Activated CD8-positive, alpha-beta T cell treated with anti-CD3 and anti-CD28 coated beads for 36 hours (primary cell): ENCODE measurements at places on chromosomes 11 and 22. TPM values are rescaled to one million over a fixed set of nuclear protein-coding genes. Genes with fewer than 3 reads are reported as not detected.

- DNase-seq, result no peak
- peaks cover 2% of the 10 kb centered on the region for H3K27me3 ChIP-seq
- H3K36me3 ChIP-seq, result no peaks in the 10 kb centered on the region
- H3K4me3 ChIP-seq, result no peak overlapping the region
- H3K27ac ChIP-seq, result no peak overlapping the region
Observed at GRCh38 chr11:123330471-123330870, 99.6 kb upstream of the GRAMD1B start.

GRCh38 chr11:76843907-76844306, 16.8 kb upstream of the ACER3 start:
- H3K36me3 ChIP-seq, result no peaks in the 10 kb centered on the region
- H3K27me3 ChIP-seq, result peaks cover 35% of the 10 kb centered on the region
- no peaks in the 10 kb centered on the region for H3K4me1 ChIP-seq
- DNase-seq, result no peak

- peaks cover under 1% of the 10 kb centered on the region for H3K27me3 ChIP-seq
- no peak overlapping the region for H3K27ac ChIP-seq
- H3K4me1 ChIP-seq, result peaks cover 6% of the 10 kb centered on the region
- no peaks in the 10 kb centered on the region for H3K36me3 ChIP-seq
Observed at GRCh38 chr11:130765951-130766649, 150.2 kb downstream of the SNX19 start.

The OR8D1 gene
- not detected for total RNA-seq

- no peak overlapping the region for H3K27ac ChIP-seq
- H3K27me3 ChIP-seq, result no peaks in the 10 kb centered on the region
- no peak for DNase-seq
- H3K36me3 ChIP-seq, result no peaks in the 10 kb centered on the region
- no peaks in the 10 kb centered on the region for H3K4me1 ChIP-seq
- no peak overlapping the region for H3K4me3 ChIP-seq
Observed at GRCh38 chr22:43658823-43659222, 153.3 kb downstream of the EFCAB6 start.

DNA sequence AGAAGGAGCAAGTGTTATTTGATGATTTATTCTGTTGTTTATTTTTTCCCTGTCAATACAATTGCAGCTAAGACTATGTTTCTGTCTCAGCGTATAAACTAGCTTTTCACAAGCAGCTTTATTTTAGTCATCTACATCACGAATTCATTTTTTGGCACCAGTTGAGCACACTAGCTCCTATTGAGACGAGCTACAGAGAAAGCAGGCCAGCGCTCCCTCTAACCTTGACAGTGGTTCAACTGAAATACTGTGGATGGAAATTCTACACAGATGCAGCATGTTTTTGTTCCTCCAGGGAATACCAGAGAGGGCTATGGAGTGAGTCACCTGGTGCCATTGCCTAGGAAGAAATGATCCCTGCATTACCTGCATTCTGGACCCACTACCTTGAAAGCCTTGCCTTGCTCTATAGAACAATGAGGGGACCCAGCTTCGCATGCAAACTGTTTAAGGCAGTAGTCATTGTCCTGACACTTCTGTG, 108.2 kb upstream of the ARHGAP42 start:
- H3K4me3 ChIP-seq, result no peak overlapping the region
- no peaks in the 10 kb centered on the region for H3K36me3 ChIP-seq
- DNase-seq, result no peak
- no peak overlapping the region for H3K27ac ChIP-seq
- peaks cover 1% of the 10 kb centered on the region for H3K27me3 ChIP-seq

GRCh38 chr11:112348480-112349029, 87.9 kb upstream of the PLET1 start:
- H3K27me3 ChIP-seq, result no peaks in the 10 kb centered on the region
- no peak overlapping the region for H3K4me3 ChIP-seq
- no peaks in the 10 kb centered on the region for H3K36me3 ChIP-seq
- peak; percentile 2 for DNase-seq
- H3K27ac ChIP-seq, result no peak overlapping the region

The CDC42EP1 gene
- total RNA-seq, result 0.72 TPM

GRCh38 chr11:30853439-30853838, 267.3 kb upstream of the MPPED2 start:
- no peak overlapping the region for H3K4me3 ChIP-seq
- H3K27ac ChIP-seq, result no peak overlapping the region
- no peaks in the 10 kb centered on the region for H3K27me3 ChIP-seq
- H3K36me3 ChIP-seq, result no peaks in the 10 kb centered on the region
- no peaks in the 10 kb centered on the region for H3K4me1 ChIP-seq

- H3K4me3 ChIP-seq, result no peak overlapping the region
- no peak overlapping the region for H3K27ac ChIP-seq
- no peak for DNase-seq
- no peaks in the 10 kb centered on the region for H3K27me3 ChIP-seq
- no peaks in the 10 kb centered on the region for H3K36me3 ChIP-seq
- peaks cover 3% of the 10 kb centered on the region for H3K4me1 ChIP-seq
Observed at GRCh38 chr11:2564008-2564530, 119.3 kb downstream of the KCNQ1 start.

DNA sequence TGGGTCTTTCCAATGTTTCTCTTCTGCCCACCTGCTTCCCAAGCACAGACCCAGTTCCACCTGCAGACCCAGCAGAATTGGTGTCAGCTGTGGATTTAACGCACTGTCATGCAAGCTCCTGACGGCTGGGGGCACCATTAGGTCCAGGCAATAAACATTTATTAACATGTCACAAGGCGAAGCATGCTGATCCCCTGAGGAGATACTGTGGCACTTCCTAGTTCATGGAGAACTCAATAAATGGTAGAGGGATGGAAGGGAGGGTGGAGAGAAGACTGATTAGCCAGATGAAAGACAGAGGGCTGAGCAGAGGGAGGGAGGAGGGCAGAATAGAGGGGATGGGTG, 68.3 kb upstream of the TSPAN18 start:
- no peak overlapping the region for H3K4me3 ChIP-seq
- peak; percentile 33 for DNase-seq
- H3K4me1 ChIP-seq, result peaks cover 3% of the 10 kb centered on the region
- H3K27me3 ChIP-seq, result no peaks in the 10 kb centered on the region
- H3K36me3 ChIP-seq, result no peaks in the 10 kb centered on the region
- H3K27ac ChIP-seq, result no peak overlapping the region

GRCh38 chr11:78248191-78248590, 59.5 kb downstream of the USP35 start:
- no peak overlapping the region for H3K27ac ChIP-seq
- no peaks in the 10 kb centered on the region for H3K36me3 ChIP-seq
- peaks cover 2% of the 10 kb centered on the region for H3K4me1 ChIP-seq
- H3K4me3 ChIP-seq, result no peak overlapping the region

GRCh38 chr11:59532620-59533019, 21.3 kb downstream of the OR4D9 start:
- H3K27me3 ChIP-seq, result peaks cover 2% of the 10 kb centered on the region
- no peaks in the 10 kb centered on the region for H3K36me3 ChIP-seq
- DNase-seq, result no peak
- no peak overlapping the region for H3K4me3 ChIP-seq
- H3K4me1 ChIP-seq, result peaks cover 6% of the 10 kb centered on the region
- H3K27ac ChIP-seq, result no peak overlapping the region

GRCh38 chr11:3223932-3224381, 5.3 kb upstream of the MRGPRG start:
- DNase-seq, result no peak
- H3K4me1 ChIP-seq, result peaks cover 6% of the 10 kb centered on the region
- no peaks in the 10 kb centered on the region for H3K27me3 ChIP-seq
- H3K27ac ChIP-seq, result no peak overlapping the region

The ALDH3B2 gene
- not detected for total RNA-seq

- DNase-seq, result no peak
- peaks cover 10% of the 10 kb centered on the region for H3K27me3 ChIP-seq
- H3K4me3 ChIP-seq, result no peak overlapping the region
- peaks cover 22% of the 10 kb centered on the region for H3K4me1 ChIP-seq
- no peaks in the 10 kb centered on the region for H3K36me3 ChIP-seq
- no peak overlapping the region for H3K27ac ChIP-seq
Observed at GRCh38 chr11:32659672-32660071, 76.0 kb downstream of the EIF3M start.

The GSTP1 gene
- 472 TPM for total RNA-seq

The LARGE2 gene
- total RNA-seq, result 0.70 TPM

The SCUBE1 gene
- total RNA-seq, result 0.07 TPM

The KMT5B gene
- 16.9 TPM for total RNA-seq

- H3K27me3 ChIP-seq, result peaks cover 2% of the 10 kb centered on the region
- H3K4me3 ChIP-seq, result no peak overlapping the region
- no peak for DNase-seq
- no peak overlapping the region for H3K27ac ChIP-seq
Observed at GRCh38 chr22:23841736-23842445, 3.1 kb upstream of the DERL3 start.

The KREMEN1 gene
- 0.11 TPM for total RNA-seq

The CCDC87 gene
- 0.27 TPM for total RNA-seq

DNA sequence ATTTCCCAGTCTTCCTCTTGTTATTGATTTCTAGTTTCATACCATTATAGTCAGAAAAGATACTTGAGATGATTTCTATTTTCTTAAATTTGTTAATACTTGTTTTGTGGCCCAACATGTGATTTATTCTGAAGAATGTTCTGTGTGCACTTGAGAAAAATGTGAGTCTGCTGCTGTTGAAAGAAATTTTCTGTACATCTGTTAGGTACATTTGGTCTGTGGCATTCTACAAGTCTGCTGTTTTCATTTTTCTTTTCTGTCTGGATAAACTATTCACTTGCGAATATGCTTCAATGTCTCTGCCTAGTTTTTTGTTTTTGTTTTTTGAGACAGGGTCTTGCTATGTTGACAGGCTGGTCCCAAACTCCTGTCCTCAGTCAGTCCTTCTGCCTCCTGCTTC, 26.4 kb upstream of the LUZP2 start:
- no peak for DNase-seq
- no peaks in the 10 kb centered on the region for H3K4me1 ChIP-seq
- H3K4me3 ChIP-seq, result no peak overlapping the region
- no peaks in the 10 kb centered on the region for H3K36me3 ChIP-seq
